ENCODE measurements at places on chromosomes 13 and 19.
A peak's percentile ranks its signal among the peaks of the same experiment; 100 is the strongest.

DNA sequence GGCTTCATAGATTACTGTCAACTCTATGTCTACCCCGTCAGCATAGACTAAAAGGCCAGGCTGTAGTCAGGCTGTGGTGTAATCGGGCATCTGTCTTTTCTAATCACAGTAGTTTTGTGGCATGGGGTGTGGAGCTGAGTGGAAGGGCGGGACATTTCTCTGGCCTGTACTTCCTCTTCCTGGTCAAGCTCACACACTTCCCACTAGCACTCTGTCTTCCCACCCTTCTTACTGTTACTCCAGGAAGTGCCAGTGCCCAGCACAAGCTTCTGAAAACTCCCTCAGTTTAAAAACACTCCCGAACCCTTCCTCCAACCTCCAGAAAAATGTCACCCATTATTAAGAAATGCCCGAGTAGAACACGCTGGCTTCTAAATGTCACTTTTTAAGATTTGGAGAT lies 229.8 kb downstream of the KLF5 start:
- DNase-seq = no peak

GRCh38 chr13:102177431-102177830 lies 224.4 kb downstream of the FGF14 start:
- DNase-seq = no peak

- DNase-seq = peak; percentile 78
Observed at GRCh38 chr13:29908416-29909080, 58.1 kb upstream of the UBL3 start.

GRCh38 chr19:16026756-16027155 lies 49.5 kb upstream of the TPM4 start:
- no peak for DNase-seq

DNA sequence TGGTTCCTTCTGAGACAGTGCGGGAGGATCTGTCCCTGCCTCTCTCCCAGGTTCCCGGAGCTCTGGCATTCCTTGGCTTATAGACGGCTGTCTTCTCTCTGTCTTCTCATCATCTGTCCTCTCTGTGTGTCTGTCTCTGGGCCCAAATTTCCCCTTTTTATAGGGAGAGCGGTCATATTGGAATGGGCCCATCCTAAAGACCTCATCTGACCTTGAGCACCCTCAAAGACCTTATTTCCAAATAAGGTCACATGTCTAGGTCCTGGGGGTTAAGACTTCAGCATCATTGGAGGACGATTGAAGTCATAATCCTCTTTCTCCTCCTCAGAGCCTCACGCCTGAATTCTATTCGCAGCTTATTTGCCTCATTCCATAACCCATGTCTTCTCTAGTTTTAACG lies 98.4 kb downstream of the RAB20 start:
- no peak for DNase-seq
